ENCODE measurements at places on chromosomes 7 and 10. TPM values are rescaled to one million over a fixed set of nuclear protein-coding genes. Genes with fewer than 3 reads are reported as not detected.

The C10orf62 gene
- total RNA-seq = 0.08 TPM

The GBX1 gene
- total RNA-seq = not detected

The NUTM2B gene
- total RNA-seq = not detected

The UPF2 gene
- 7.3 TPM for total RNA-seq

The TWNK gene
- 5.9 TPM for total RNA-seq

The C10orf53 gene
- not detected for total RNA-seq

The ANKRD26 gene
- 7.0 TPM for total RNA-seq

The OR2A14 gene
- not detected for total RNA-seq

The HGF gene
- 19.5 TPM for total RNA-seq

The TSPAN14 gene
- 15.6 TPM for total RNA-seq

The TMEM176A gene
- under 0.01 TPM for total RNA-seq

The PRF1 gene
- not detected for total RNA-seq

The GPR26 gene
- total RNA-seq = not detected

The RTKN2 gene
- total RNA-seq = 0.23 TPM

The SPDYE6 gene
- total RNA-seq = not detected

The PYROXD2 gene
- total RNA-seq = 16.7 TPM

The ODAD2 gene
- total RNA-seq = 0.12 TPM

The CYP3A4 gene
- not detected for total RNA-seq

The PKD2L1 gene
- not detected for total RNA-seq

The CDHR1 gene
- total RNA-seq = not detected

The MMP21 gene
- 0.30 TPM for total RNA-seq

The VPS26A gene
- 27.7 TPM for total RNA-seq

The CDNF gene
- 0.35 TPM for total RNA-seq

The OR2A5 gene
- total RNA-seq = not detected

The PTPRN2 gene
- 3.0 TPM for total RNA-seq

The ITIH5 gene
- 0.08 TPM for total RNA-seq

The HMX2 gene
- not detected for total RNA-seq

The OPALIN gene
- not detected for total RNA-seq

The CALU gene
- 1,133 TPM for total RNA-seq

The ATRNL1 gene
- 0.23 TPM for total RNA-seq

The RSU1 gene
- 56.3 TPM for total RNA-seq
